Naive thymus-derived CD8-positive, alpha-beta T cell (primary cell): ENCODE measurements at places on chromosomes 13 and 19.

DNA sequence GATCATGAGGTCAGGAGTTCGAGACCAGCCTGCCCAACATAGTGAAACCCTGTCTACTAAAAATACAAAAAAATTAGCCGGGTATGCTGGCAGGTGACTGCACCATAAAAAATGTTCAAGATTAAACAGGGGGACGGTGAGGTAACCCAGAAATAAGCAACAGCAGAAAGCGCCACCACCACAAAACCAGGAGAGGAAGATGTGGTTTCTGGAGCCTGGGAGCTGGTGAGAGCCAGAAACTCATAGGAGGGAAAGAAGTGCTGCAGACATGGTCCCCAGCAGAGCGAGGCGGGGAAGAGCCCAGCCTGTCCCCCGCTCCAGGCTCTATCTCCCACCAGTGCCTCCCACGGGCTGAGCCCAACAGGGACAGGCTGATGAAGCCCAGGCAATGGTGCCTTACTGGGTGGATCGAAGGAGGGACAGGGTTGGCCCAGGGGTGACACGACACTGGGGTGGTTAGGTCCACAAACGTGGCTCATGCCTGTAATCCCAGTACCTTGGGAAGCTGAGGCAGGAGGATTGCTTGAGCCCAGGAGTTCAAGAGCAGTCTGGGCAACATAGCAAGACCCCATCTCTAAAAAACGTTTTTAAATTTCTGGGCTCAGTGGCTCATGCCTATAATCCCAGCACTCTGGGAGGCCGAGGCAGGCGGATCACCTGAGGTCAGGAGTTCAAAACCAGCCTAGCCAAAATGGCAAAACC, 19.0 kb downstream of the SPC24 start:
- DNase-seq: no peak

GRCh38 chr13:85321734-85322133, 477.5 kb downstream of the SLITRK6 start:
- DNase-seq: no peak

DNA sequence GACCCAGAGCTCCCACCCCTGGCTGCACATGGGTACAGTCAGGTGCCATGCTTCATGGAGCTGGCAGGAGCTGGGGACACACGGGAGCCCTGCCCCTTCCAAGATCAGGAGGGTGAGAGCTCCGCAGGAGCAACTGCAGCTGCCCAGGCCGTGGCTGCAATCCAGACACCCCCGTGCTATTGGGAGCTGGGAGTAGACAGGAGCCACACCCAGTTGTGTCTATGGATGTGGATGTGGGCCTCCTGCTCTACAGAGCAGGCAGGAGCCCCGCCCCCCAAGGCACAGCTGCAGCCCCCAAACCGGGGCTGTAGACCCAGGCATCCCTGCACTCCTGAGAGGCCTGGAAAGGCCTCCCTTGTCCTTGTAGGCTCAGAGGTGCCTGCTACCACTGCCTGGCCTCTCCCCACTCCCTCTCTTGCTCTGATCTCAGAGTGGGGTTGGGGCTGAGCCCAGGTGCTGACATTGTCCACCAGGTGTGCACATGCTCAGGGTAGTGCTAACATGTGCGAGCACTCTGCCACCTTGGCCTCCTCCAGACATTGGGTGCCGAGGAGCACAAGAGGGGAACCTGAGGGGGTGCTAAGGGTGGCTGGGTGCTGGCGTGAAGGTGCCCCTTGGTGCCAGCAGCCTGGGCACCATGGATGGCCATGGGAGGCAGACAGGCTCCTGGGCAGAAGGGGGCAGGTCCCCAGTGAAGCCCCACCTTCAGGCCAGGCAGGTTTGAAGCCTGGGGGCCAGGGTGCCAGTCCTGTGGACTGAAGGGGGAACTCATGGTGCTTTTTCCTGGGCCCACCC, 8.0 kb upstream of the BAX start:
- no peak for DNase-seq

GRCh38 chr19:31513841-31514240, 164.6 kb upstream of the TSHZ3 start:
- no peak for DNase-seq

- no peak for DNase-seq
These were observed 36.7 kb downstream of the CARD8 start for GRCh38 chr19:48218997-48219396.

GRCh38 chr13:79406597-79406908, 498 bp upstream of the RBM26 start:
- DNase-seq: no peak

GRCh38 chr19:38021352-38021751, 114.3 kb downstream of the SIPA1L3 start:
- no peak for DNase-seq

DNA sequence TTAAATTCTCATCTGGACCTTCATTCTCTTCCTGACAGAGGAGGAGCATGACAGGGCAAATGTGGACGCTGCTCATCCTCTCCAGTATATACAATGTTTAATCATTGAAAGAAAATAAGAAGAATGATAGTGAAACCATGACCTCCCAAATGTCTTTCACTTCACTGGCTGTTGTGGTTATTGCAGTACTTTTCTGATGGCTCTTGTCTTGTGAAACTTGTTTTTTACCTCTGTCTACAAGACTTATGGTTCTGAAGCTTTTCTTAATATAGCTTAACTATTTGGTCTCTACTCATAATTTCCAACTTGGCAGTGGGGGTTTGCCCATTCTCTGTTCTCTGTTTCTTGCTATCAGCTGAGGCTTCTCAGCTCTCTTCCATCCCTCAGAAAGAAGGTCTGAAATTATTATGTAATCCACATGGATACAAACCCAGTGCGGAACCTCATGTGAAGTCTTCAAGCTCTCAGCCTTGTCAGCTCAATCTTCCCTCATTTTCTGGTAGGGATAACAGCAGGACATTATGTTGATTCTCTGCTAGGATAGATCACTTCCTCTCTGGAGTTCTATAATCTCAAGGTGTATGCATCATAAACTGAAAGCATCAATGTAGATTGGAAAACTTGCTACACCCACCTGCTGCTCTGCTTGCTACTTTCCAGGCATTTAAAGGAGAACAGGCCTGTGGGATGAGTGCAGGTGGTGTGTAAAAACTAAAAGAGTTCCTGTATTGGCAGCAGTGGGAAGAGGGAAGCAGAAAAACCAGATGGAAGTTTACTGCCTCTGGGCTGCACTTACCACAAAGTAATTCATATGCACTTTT, 250.3 kb upstream of the HTR2A start:
- no peak for DNase-seq

GRCh38 chr13:73403355-73404120, 344.7 kb downstream of the KLF5 start:
- DNase-seq: no peak

DNA sequence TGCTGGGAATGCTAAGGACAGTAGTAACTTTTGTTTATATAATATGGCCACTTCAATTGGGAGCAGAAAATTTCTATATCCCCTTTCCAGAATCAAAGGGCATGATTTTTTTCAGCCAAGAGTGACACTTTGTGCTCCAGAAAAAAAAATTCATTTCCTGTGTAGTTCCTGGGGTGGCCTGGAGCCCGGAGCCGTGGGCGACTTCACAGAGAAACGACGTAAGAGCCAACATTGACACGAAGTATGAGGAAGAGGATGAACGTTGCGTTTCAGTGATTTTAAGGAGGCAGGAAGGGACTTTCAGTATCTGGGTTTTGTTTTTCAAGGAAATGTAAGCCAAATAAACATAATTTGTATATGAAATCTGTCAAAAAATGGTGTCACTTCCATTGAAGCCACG, 187.6 kb downstream of the STK24 start:
- no peak for DNase-seq

GRCh38 chr13:36628377-36629056, 45.3 kb upstream of the SERTM1 start:
- no peak for DNase-seq

GRCh38 chr13:38518328-38518727, 168.5 kb upstream of the FREM2 start:
- DNase-seq: no peak

DNA sequence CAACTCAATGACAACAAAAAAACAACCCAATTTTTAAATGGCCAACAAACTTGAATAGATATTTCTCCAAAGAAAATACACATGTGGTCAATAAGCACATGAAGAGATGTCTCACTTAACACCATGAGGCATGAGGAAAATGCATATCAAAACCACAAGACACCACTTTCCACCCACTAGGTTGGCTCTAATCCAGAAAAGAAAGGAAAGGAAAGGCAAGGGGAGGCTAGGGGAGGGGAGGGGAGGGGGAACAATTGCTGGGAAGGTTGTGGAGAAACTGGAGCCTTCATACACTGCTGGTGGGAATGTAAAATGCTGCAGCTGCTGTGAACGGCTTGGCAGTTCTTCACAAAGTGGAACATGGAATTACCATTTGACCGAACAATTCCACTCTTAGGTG, 854.3 kb downstream of the UQCRFS1 start:
- no peak for DNase-seq

- no peak for DNase-seq
These were observed 94.2 kb upstream of the GJB6 start for GRCh38 chr13:20326276-20326675.

GRCh38 chr13:106377931-106378662, 157.4 kb downstream of the EFNB2 start:
- DNase-seq: no peak

DNA sequence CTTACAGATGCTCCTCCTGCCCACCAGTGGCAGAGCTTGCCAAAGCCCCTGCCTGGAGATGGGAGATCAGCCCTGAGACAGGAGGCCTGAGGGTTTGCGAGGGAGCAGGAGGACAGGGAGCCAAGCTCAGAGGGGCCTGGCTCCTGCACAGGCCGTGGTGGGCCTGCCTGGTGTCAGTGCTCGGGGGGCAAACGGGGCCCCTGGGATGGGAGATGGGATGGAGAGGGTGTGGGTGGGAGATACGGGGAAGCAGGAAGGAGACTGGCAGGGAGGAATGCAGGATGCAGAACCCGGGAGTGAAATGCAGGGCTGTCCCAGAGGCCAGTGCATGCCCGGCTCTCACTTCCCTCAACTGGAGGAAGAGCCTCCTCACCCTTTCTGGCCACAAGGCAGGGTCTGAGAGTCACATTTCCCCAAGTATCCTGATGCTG, 19.9 kb downstream of the ELAVL1 start:
- no peak for DNase-seq

GRCh38 chr13:67048084-67048820, 181.9 kb downstream of the PCDH9 start:
- no peak for DNase-seq

GRCh38 chr19:2578901-2579677, 103.2 kb downstream of the GADD45B start:
- DNase-seq: peak; percentile 56

- DNase-seq: no peak
These were observed 311.4 kb upstream of the MAB21L1 start for GRCh38 chr13:35787937-35788336.

DNA sequence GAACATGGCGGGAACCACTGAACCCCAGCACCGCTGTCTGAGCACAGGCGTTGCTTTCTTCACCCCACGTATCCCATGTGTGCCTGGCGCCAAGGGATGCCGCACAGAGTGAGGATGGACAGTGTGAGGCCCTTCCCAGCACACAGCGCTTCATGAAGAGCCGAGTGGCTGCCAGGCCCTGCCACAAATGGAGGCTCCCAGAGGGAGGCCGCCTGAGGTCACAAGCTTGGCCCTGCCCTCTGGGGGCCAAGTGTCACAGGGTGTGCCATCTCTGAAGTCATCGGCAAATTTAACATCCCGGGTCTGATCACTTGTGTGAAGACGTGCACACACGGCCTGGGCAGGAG, 24.4 kb downstream of the MPND start:
- no peak for DNase-seq

- no peak for DNase-seq
These were observed 55.9 kb downstream of the ZC3H13 start for GRCh38 chr13:45996631-45997030.

DNA sequence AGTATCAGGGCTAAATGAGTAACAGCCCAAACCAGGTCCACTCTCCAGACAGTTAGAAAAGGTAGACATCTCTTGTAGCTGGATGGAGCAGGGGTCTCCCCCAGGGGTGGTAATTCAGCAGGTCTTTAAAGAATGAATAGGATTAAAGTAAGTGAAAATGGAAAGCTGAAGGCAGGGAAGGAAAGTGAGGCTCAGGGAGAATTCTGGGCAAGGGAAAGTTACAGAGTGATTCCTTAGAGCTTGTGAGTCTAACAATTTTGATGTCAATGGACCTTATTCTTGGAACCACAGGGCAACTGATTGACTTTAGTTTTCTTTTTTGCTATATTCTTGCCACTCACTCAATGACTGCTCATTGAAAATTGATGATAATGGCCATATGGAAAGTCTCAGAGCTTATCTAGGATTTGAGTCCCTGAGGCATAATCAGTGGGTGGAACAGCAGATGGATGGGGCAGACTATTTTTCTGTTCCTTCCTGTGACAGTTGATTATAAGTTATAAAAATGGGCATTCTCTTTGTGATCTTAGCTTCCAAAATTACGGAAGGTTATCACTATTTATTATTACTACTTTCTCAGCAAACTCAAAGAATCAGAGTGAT, 76.9 kb downstream of the LRCH1 start:
- DNase-seq: no peak

- no peak for DNase-seq
These were observed 674.1 kb downstream of the SLITRK5 start for GRCh38 chr13:88345171-88345847.

GRCh38 chr19:3108775-3109174, 14.6 kb downstream of the GNA11 start:
- DNase-seq: peak; percentile 70

- no peak for DNase-seq
These were observed 86.2 kb downstream of the CAB39L start for GRCh38 chr13:49357694-49358093.

DNA sequence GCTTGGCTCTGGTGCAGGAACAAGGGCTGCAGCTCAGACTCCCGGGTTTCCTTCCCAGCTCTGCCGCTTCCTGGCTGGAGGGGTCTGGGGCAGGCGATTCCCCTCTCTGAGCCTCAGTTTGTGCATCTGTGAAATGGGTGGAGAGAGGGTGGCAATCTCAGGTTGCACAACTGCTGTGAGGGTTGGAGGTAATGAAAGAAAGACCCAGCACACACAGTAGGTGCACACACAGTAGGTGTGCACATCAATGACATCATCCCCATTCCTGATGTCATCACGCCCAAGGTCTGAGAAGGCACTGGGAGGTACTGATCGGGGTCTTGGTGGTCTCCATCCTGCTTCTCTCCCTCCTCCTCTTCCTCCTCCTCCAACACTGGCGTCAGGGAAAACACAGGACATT, 2.7 kb downstream of the LILRB4 start:
- DNase-seq: no peak

DNA sequence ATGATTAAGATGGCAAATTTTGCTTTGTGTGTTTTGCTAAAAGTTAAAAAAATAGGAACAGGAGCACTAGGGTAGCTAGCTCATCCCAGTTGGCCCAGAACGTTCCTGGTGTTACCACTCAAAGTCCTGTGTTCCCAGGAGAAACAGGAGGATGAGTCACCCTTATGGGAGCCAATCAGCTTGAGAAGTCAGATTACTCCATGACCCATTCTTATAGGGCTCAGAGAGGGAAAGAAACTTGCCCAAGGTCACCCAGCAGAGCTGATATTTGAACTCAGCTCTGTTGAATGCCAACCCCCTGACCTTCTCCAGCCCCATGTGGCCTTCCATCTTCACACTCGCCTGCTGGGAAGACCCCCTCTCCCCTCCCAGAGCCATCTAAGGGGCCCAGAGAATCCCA, 13.0 kb downstream of the NMRK2 start:
- DNase-seq: no peak

GRCh38 chr19:50476907-50477238, 225 bp upstream of the GARIN5A start:
- DNase-seq: no peak
